ENCODE measurements at places on chromosomes 7 and 10.

DNA sequence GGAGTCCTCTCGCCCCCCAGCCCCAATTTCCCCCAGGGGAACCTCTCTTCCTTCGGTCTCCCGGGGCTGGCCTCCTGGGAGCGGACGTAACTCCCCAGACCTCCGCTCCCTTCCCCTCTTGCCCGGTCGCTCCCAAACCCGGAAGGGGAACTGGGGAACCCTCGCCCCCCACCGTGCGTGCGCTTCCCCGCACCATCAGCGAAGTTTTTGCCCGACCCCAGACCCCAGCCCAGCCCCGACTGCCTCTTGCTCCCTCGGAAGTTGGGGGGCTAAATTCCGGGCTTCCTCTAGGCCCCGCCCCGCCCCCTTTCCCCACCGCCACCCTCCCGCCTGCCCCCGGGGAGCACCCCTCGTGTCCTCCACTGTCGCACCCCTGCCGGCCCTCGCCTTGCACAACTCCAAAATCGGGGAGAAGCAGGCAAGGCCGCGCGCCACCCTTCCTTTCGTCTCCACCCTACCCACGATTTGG, 436 bp downstream of the GNB2 start:
- DNase-seq = peak; percentile 36

- peak; percentile 84 for DNase-seq
These were observed 59.8 kb downstream of the COL13A1 start for GRCh38 chr10:69861251-69862240.

GRCh38 chr10:79285315-79286197, 61.7 kb upstream of the PPIF start:
- no peak for DNase-seq

DNA sequence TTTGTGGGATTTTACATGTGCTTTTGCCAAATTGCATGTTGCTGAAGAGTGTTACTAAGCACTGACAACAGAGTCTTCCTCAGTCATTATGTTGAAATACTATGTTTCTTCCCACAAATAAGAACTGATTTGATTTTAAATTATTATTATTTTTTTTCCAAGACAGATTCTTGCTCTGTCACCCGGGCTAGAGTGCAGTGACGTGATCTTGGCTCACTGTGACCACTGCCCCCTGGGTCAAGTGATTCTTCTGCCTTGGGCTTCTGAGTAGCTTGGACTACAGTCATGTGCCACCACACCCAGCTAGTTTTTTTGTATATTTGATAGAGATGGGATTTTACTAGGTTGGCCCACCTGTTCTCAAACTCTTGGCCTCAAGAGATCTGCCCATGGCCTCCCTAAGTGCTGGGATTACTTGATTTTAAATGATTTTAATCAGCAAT, 42.3 kb downstream of the MINPP1 start:
- peak; percentile 52 for DNase-seq

DNA sequence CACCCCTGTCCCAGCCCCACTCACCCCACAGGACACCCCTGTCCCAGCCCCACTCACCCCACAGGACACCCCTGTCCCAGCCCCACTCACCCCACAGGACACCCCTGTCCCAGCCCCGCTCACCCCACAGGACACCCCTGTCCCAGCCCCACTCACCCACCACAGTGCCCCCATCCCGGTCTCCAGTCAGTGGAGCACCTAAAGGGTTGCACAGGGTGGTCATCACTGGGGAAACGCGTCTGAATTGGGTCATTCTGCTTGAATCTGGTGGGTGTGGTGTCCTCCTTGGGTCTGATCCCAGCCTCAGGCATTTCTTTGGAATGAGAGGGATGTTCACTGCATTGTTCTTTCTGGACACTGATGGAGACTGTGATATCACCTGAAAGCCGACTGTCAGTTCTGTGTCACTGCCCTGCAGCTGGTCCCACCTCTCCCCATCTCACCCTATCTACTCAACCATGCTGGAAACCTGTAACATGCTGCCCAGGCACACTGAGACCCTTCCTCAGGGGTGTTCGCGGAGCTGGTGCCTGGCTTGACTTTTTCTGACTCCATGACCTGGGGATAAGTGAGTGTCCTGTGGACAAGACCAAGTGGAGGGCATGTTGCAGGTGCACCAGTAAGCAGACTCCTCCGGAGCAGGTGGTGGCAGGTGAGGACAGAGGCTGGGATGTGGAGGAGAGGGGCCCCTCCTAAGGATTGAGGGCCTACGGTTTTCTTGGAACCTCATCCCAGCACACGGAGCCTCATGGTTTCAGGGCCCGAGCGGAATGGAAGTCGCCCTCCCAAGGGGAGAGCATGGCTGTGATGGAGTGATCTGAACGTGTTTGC, 262.5 kb upstream of the PPP2R2D start:
- DNase-seq = no peak

DNA sequence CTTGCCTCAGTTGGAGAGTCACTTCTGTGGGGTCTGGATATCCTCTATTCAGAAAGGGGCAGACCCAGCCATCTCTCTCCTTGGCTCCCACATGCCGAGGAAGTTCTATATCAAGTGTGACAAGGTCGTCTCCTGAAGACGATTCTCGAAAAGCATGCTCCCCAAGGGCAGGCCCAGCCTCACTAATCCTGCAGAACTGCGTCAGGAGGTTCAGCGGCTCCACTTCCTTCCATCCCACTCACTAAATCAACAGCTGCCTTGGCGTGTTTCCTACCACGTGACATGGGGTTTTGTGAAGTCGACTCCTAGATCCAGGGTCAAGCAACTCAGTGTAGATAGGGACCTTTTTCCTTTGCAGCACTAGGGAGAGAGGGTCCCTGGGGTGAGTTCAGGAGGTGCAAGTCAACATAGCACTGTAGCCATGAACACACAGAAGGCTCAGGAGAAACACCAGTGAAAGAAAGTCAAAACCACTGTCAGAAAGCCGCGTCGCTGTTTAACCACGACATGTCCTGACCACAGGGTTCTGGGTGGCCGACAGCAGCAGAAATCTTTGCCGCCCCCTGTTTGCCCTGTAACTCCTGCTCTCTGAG, 156.4 kb downstream of the PRPF18 start:
- DNase-seq = no peak

GRCh38 chr10:63409465-63410027, 56.2 kb downstream of the JMJD1C start:
- peak; percentile 41 for DNase-seq

- peak; percentile 95 for DNase-seq
These were observed 817.6 kb downstream of the TNS3 start for GRCh38 chr7:46764100-46764936.

- DNase-seq = no peak
These were observed 1.8 kb upstream of the CSGALNACT2 start for GRCh38 chr10:43136432-43136831.

- no peak for DNase-seq
These were observed 2.9 kb downstream of the NUP205 start for GRCh38 chr7:135560631-135561030.

DNA sequence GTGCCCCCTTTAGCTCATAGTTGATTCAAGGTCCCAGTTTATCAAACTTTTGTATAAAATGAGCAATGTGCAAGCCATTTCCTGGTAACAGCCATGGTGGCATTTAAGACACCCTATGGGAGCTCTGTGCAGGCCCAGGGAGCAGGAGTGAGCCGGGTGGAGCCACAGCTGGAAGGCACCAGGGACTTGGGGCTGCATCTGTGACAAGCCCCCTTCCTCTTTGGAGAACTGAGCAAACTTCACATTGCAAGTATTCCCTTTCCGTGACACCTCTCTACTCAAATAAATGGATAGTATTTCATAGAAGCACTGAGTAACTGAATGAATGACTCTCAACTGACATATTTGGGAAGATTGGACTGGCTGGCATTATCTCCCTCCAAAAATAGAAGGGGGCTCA, 558.7 kb upstream of the FOXK1 start:
- DNase-seq = no peak

GRCh38 chr7:119733127-119733879, 539.7 kb upstream of the KCND2 start:
- DNase-seq = no peak

DNA sequence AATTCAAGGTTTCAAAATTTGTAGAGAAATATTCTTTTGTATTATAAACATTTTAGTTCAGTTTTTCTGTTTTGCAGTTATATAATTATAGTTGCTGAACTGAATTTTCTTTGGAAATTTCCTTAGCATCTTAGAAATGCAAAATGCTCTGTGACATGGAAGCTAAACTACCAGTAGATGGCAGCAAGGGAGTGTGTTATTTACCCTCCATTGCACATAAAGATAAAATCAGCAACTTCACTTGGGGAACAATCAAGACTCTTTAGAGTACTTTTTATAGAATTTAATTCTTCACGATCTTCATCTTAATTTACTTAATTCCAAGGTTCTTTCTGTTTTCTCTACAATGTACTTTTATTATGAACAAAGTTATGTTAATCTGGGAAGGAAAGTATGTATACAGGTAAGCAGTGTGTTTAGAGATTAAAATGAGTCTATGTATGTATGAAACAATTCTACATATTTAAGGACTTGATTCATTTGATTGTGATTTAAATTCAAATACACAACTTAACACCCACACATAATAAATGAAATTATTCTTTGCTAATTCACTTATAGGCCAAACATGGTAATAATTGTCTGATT, 404.2 kb downstream of the THSD7A start:
- DNase-seq = peak; percentile 64

GRCh38 chr7:80736371-80737125, 98.1 kb downstream of the CD36 start:
- no peak for DNase-seq

GRCh38 chr10:3014968-3015367, 52.4 kb upstream of the PFKP start:
- DNase-seq = no peak

- no peak for DNase-seq
These were observed 947 bp downstream of the HOXA3 start for GRCh38 chr7:27151341-27151930.

- no peak for DNase-seq
These were observed 47.4 kb upstream of the MACC1 start for GRCh38 chr7:20264623-20265022.

DNA sequence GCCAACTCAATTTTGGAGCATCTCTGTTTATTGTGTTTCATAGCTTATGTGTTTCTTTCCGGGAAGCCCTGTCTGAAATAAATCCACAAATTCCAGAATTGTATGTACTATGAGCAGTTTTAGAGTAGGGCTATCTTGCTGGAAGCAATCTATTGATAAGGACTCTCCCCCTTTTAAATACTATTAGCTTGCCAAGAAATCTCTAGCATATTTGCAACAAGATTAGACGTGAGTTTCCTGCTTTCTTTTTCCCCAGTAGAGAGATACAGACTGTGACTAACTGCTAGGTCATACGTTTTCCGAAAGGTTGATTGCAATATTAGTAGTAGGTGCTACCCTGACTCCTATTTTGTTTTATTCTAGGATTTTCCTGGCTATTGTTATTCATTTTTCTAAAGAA, 277.0 kb downstream of the MALRD1 start:
- DNase-seq = no peak

GRCh38 chr7:139065323-139065722, 29.5 kb upstream of the ZC3HAV1L start:
- DNase-seq = no peak

GRCh38 chr10:16565604-16566003, 43.9 kb upstream of the C1QL3 start:
- DNase-seq = no peak

DNA sequence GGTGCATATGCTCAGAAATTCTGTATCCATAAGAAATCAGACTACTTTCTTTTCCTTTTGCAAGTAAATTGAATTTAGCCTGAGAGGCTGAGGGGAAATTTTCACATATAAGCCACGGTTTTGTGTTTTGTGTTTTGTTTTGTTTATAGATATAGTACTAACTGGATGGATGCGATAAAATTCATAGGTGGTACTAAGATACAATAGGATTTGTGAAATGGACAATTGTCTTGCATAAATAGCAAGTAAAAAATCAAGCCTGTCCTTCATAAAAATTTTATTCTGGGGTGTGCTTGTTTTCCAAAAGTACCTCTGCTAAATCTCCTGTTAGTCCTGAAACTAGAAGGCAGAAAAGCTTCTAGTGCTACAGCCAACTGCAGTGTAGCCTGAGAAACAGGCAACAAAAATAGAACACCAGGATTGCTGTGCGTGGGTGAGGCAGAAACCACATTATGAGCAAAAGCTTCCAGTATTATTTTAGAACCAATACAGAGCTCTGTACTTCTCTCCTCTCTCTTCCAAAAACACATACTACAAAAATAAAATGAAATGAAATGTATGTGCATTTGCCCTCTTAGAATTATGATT, 634 bp upstream of the HDAC9 start:
- DNase-seq = peak; percentile 24

DNA sequence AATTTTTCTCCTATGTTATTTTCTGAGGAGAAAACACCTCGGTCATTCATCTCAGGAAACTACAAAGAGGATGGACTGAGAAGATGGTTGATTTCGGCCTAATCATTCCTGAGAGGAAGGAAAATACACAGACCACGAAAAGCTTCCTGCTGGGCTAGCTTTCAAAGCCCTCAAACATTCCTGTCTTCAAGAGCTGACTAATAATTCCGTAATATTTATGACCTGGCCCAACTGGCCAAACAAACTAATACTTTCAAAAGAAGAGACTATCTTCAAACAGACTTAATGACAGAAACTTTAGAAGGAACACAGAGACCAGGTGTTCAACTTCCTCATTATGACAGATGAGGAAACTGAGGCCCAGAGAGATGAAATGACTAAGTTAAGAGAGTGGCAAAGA, 215.1 kb upstream of the FRMD4A start:
- DNase-seq = peak; percentile 35

DNA sequence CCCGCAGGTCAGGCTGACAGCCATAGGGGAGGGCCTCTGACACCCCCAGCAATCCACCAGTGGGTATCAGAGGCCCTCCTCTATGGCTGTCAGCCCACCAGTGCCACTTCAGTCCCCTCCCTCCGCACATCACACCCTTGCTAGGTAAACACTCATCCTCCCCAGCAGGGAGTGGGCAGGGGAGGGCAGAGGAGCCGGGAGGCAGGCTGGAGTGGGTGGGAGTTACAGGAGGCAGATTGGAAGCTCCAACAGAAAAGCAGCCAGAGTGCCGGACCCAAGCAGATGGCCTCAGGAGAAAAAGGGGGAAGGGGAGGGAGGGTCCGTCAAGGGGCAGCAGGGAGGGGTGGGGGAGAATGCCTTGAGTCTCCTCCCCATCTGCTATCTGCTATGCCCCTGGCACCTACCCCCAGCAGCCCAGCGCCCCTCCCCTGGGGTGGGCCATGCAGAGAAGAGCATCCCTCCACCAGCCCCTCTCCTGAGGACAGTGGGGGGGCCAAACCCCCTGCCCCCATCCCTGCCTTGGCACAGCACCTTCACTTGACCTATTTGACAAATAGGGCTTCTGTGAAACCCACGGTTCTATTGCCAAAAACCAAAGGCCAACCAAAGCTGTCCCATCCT, 2.4 kb downstream of the RASGEF1A start:
- DNase-seq = no peak

- no peak for DNase-seq
These were observed 4.1 kb upstream of the SYPL1 start for GRCh38 chr7:106116161-106116704.

Measured in fibroblast of gingiva (primary cell).